Activated CD8-positive, alpha-beta memory T cell treated with anti-CD3 and anti-CD28 coated beads, Interleukin-2, amount 50 U/mL, for 48 hours (primary cell): ENCODE measurements at places on chromosomes 6 and 20.

DNA sequence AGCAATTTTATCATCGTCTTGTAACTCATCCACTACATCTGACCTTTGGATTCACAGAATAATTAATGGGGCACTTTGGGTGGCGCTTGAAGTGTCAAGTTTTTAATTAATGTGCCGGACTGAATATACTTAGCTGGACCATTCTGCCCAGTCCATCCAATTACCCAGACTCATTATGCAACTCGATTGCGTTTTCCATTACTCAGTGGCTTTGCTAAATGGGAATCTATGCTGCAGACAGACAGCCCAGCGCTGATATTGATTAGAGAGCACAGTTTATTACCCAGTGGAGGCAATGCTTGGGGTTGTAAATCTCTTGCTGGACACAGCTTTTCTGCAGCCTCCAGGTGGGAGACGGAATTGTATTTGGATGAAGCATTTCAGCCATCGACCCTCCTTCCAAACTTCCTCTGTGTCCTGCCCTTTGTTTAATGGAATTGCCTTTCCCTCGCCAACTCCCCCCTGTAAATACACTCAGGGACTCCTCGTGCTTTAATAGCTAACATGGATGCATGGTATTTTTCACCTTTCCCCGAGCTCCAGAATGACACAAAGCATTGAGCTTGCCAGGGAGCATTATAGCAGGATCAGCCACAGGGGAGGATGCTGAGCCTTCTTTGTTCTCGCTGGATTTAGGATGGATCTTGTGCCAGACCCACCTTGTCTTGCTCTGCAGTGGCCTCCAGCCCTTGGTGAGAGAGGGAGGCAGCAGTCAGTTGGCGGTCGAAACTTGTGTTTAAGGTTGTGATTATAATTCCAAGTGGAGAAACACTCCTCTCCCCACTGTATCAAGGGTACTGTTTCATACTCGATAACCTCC is 59.7 kb downstream of the EDN3 start:
- no peak for DNase-seq

DNA sequence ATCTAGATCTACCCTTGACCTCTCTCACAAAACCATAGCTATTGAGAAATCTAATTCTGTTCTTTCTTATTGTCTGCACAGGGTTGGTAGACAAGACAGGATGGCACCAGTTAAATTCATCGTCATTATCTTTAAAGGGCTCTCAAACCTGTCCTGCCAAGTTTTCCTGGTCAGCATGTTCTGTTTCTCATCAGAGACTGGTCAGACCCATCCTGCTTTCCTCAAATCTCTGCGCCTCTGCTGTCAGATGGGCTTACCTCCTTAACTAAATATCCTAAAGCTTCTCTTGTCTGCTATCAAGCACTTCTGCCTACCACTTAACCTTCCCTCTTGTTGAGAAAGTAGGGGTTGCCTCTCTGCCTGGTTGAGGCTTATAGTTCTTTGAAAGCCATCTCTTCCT is 125.2 kb downstream of the MYO6 start:
- DNase-seq: no peak

DNA sequence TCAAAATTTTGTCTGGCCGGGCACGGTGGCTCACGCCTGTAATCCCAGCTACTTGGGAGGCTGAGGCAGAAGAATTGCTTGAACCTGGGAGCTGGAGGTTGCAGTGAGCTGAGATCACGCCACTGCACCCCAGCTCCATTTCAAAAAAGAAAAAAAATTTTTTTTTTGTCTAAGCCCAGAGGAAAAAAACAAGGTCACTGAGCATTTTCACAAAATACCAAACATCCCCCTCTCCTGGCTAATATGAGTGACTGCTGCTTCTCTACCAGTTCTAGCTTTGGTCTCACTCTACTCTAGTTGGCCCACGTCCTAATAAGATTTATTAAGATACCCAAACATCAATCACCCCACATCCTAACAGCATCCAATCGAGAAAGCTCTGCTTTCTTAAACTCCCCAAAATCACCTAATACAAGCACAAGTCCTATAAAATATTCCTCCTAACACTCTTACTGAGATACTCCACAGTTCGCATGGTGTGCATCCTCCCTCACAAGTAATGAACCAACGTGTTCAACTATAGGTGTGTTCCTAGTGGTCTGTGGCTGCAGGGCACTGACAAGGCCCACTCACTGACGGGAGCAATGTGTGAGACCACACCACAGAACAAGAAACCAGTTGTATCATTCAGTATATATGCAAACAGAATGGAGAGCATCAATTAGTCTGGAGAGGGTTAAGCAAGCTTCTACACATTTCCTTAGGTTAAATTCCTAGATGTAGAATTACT is 64.2 kb downstream of the FKBP5 start:
- no peak for DNase-seq

- DNase-seq: no peak
These were observed 100.9 kb upstream of the TCF21 start for GRCh38 chr6:133787859-133788505.

GRCh38 chr6:134436950-134437349 is 119.0 kb upstream of the SGK1 start:
- DNase-seq: no peak

- no peak for DNase-seq
These were observed 94.2 kb downstream of the UTRN start for GRCh38 chr6:144379356-144379755.
